ENCODE measurements at places on chromosomes 7 and 10.

DNA sequence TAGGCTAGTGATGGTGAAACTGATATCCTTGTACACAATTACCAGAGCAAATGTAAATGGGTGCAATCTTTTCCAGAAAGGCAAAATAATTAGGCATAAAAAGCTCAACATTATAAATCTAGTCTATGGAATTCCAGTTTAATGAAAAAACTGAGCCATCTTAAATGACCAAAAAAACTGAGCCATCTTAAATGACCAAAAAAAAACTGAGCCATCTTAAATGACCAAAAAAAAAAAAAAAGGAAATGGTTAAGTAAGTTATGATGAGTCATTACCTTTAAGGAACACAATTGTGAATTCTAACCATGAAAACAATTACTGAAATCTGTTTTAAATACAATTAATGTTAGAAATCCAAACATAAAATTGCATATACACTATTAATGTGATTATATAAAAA is 25.3 kb downstream of the USP6NL start:
- no peak for DNase-seq

DNA sequence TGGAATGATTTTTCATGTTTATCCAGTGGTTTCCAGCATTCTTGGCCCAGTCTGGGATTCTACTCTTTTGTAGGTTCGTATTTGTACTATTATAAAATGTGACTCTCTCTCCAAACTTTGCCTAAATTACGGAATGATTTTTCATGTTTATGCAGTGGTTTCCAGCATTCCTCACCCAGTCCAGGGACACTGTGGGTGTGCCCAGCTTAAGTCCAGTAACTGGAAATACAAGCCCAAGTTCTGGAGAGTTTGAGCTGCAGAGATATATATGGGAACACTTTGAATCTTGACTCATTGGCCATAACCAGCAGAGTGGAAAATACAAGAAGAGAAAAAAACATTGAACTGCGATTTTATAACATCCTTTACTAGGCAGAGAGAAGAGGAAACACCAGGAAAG is 5.9 kb upstream of the MAGI2 start:
- DNase-seq, result no peak

DNA sequence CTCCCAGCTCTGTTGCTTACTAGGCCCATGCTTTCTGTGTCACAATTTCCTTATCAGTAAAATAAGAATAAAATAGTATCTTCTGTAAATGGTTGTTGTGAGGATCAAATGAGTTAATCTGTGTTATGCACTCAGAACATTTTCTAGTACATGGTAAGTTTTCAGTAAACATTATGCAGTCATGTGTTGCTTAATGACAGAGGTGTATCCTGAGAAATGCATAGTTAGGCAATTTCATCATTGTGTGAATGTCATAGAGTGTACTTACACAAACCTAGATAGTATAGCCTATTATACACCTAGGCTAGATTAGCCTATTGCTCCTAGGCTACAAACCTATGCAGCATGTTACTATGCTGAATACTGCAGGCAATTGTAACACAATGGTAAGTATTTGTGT is 4.4 kb downstream of the PTTG1IP2 start:
- no peak for DNase-seq

DNA sequence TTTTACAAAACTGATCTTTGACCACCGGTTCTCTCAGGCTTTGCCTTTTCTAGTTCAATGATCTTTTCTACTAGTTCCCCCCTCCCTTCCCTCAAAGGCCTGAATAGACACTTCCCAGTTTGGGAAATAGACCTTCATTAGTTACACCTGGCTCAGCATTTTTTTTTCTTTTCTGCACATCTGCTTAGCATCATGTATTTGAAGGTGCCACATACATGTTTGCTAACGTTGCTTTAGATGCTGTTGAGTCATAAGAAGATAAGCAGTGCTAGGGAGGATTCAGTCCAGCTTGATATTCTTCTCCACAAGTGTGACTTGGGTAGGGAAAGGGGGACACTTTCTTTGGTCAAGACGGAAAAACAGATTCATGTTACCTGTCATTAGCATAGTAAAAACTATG is 78.3 kb downstream of the BICC1 start:
- DNase-seq, result no peak

DNA sequence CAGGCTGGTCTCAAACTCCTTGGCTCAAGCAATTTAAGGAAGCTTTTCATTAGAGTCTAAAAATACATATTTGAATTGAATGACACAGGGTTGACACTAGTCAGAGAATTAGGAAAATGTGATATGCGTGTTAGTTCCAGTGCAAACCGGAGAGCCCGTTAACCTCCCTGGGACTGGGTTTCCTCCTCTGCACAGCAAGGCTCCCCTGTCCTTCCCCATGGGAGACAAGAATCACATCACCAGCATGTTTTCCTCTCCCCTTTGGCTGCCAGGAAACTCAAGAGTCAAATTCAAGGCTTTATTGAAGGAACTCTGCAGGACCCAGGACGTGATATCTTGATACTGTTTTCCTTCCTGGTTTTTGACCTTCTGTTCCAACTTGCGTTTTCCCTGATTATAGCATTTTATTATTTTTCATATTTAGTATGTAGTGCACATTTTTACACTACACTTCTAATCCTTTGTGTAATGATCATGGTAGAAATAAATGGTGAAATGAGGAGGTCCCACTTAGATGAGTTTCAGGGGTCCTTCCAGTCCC is 24.9 kb downstream of the GSTO2 start:
- DNase-seq, result no peak

GRCh38 chr7:42170724-42171123 is 66.3 kb downstream of the GLI3 start:
- no peak for DNase-seq

- no peak for DNase-seq
These were observed 103.2 kb upstream of the WAC start for GRCh38 chr10:28429573-28430216.

- DNase-seq, result no peak
These were observed 245.2 kb downstream of the TNS3 start for GRCh38 chr7:47336472-47337425.

- peak; percentile 35 for DNase-seq
These were observed 126.5 kb downstream of the SH2D4B start for GRCh38 chr10:80664071-80664680.

DNA sequence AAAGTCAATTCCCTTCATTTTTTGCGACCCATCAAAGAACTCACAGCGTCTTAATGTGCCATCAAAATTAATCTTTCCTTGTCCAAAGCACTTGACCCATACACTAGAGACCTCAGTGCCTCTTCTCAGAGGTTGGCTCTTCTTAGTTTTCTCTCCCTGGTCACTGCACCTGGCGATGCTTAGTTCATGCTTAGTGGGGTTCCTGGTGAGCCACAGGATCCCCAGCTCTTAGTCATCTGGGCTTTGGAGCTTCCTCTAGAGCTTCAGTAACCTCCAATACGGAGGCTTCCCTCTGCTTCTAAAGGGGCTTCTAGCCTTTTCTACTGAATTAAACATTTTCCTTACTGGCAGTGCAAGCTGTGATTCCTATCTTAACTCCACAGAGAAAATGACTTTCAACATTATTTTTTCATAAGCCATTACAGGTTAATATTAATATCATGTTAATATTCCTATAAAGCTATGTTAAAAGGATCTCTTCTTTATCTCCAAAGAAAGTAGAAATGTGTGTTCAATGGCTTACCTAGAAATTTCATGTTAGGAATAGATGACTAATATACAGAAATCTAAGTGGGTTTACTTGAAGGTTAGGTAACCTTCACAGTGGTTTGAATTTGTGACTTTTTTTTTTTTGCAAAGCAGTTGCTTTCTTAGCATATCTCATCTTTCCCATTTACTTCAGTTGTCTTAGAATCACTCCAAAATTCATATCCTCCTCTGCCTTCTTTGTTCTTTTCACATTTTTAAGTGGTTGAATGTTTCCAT is 295.2 kb downstream of the CAMK1D start:
- DNase-seq, result no peak

DNA sequence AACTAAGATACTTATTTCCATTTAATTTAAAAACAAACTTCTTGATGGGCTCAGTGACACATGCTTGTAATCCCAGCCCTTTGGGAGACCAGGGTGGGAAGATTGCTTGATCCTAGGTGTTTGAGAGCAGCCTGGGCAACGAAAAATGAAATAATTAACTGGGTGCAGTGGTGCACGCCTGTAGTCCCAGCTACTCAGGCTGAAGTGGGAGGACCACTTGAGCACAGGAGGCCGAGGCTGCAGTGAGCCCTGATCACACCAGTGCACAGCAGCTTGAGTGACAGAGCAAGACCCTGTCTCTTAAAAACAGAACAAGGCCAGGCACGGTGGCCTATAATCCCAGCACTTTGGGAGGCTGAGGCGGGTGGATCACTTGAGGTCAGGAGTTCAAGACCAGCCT is 37.4 kb downstream of the AVL9 start:
- DNase-seq, result no peak

GRCh38 chr7:116955340-116955739 is 2.0 kb downstream of the ST7 start:
- DNase-seq, result no peak

GRCh38 chr10:52768001-52768532 is 4.5 kb downstream of the MBL2 start:
- DNase-seq, result no peak

- no peak for DNase-seq
These were observed 557.8 kb downstream of the AUTS2 start for GRCh38 chr7:70156057-70156456.

- DNase-seq, result peak; percentile 26
These were observed 1481.3 kb downstream of the GATA3 start for GRCh38 chr10:9535744-9536143.

DNA sequence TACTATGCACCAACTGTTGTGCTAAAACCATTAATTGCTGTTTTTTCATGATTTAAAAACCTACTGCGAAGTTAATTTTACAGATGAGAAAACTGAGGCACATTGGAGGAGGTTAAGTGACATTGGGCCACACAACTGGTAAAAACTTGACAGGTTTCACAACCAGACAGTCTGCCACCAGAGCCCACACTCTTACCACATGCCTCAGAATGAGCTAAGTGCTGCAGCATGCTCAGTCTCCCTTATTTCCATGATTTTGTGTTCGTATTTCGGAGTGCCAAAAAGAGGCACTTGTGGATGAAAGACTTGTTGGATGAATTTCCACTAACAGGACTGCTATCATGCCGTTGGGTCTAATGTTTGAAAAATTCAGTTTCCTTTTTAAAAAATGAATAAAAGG is 77.4 kb downstream of the PCLO start:
- no peak for DNase-seq

GRCh38 chr10:31352436-31353226 is 33.6 kb downstream of the ZEB1 start:
- DNase-seq, result no peak

DNA sequence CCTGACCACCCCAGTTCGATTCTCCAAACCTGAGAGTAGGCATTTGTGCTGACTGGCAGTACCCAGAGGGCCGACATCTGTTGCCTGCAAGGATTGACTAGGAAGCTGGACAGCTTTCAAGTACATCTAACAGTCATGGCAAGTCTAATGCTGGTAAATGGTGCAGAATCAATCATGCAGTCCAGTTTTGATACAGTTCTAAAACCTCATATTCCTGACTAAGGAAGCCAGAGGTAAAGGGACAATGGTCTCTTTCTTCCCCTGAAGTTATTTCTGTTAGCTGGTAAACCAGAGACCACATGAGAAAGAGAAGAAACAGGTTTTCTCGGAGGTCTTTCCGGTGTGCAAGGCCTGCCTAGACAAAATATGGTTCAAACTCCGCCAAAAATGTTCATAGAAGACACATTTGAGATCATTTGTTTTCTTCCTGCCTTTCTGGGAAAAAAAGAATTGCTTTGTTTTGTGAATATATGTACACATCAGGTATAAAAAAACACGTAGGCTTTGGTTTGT is 97.1 kb downstream of the WDR37 start:
- DNase-seq, result no peak

- no peak for DNase-seq
These were observed 2.0 kb upstream of the PLCE1 start for GRCh38 chr10:93991596-93992284.
